ENCODE measurements at places on chromosomes 1 and 21.
A peak's percentile ranks its signal among the peaks of the same experiment; 100 is the strongest.

- DNase-seq = no peak
These were observed 14.7 kb upstream of the IRF2BP2 start for GRCh38 chr1:234624724-234625117.

GRCh38 chr1:21607549-21608529, 61.3 kb downstream of the RAP1GAP start:
- no peak for DNase-seq

DNA sequence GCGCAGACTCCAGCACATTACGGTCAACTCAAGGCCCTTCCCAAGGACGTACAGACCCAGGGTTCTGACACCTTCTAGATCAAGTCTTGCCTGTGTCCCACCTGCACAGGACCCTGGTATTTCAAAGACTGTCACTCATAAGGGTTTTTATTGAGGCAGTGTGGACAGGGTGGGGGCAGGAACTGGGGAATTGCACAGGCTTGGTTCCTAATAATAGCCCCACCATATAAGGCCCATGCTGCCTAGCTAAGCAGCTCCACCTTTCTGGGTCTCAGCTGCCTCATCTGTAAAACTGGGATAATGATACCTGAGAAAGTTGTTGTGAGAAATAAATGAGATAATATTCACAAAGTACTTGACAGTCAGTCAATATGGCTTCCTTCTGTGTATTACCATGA, 55.3 kb upstream of the PUM1 start:
- no peak for DNase-seq

- DNase-seq = no peak
These were observed 29.0 kb upstream of the KHDRBS1 start for GRCh38 chr1:31984419-31985347.

GRCh38 chr1:233281711-233282581, 13.6 kb downstream of the PCNX2 start:
- DNase-seq = no peak

DNA sequence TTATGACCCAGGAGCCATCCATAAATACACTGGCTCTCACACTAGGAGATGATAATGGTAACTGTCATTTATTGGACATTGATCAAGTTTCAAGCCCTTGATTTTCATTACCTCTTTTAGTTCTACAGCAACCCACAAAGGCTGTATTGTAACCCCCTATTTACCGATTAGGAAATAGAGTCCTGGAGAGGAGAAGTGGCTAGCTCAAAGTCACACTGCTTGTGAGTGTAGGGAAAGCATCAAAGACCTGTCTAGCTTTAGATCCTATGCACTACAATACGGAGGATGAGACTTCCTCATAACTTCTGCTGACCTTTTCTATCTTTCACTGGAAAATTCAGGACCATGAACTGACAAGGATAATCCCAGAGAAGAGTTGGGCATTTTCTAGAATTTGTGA, 115.2 kb downstream of the LMX1A start:
- DNase-seq = no peak

DNA sequence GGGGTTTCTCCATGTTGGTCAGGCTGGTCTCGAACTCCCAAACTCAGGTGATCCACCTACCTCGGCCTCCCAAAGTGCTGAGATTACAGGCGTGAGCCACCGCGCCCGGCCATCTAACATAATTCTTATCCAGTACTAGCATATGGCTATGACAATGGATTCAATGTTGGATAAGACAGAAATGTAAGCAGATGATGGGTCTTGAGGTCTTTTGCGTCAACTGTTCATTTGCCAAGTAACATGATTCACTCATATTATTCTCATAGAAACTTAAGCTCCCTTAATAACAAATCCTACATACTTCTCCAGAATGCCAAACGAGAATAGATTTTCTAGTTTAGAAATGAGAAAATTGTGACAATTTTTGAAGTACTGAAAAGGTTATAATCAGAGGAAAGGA, 170.3 kb downstream of the RGS7 start:
- DNase-seq = no peak

DNA sequence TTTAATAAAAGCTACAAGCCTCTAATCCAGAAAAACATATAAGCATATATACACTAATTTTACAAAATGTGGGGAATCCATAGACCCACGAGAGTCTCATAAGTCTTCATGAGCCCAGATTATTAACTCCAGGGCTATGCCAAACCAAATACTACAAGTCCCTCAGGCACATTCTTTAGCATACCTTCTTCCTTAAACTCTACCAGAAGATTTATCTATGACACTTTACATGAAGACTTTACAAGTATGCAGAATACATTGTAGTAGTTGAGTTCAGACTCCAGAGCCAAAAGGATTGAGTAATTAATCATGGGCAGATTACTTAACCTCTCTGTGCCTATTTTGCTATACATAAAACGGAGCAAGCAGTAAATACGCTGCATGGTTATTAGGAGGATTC, 793.7 kb upstream of the ADGRL2 start:
- no peak for DNase-seq

- no peak for DNase-seq
These were observed 400.3 kb downstream of the LTN1 start for GRCh38 chr21:28592205-28592865.

- no peak for DNase-seq
These were observed 93.1 kb upstream of the BCAR3 start for GRCh38 chr1:93774707-93775106.

- DNase-seq = no peak
These were observed 5.6 kb upstream of the ARF1 start for GRCh38 chr1:228076796-228077430.

DNA sequence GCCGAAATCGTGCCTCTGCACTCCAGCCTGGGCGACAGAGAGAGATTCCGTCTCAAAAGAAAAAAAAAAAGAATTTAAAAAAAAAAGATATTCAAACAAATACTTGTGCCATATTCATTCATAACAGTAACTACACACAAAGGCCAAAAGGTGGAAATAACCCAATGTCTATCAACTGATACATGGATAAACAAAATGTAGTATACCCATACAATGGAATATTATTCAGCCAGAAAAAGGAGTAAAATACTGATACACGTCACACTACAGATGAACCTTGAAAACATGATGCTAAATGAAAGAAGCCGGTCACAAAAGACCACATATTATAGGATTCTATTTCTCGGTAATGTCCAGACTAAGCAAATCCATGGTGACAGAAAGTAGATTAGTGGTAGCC, 109.4 kb upstream of the SOD1 start:
- no peak for DNase-seq

GRCh38 chr1:26574719-26575251, 45.2 kb downstream of the RPS6KA1 start:
- no peak for DNase-seq

GRCh38 chr1:24341260-24341659, 22.1 kb downstream of the GRHL3 start:
- no peak for DNase-seq

GRCh38 chr1:27122652-27123051, 32.3 kb downstream of the SLC9A1 start:
- DNase-seq = no peak

- no peak for DNase-seq
These were observed 24.6 kb downstream of the RPS6KA1 start for GRCh38 chr1:26553942-26554682.

GRCh38 chr21:42336054-42336453, 14.7 kb downstream of the TFF2 start:
- no peak for DNase-seq

- no peak for DNase-seq
These were observed 109.9 kb downstream of the NGF start for GRCh38 chr1:115228191-115228590.

GRCh38 chr1:224069138-224069537, 44.8 kb upstream of the FBXO28 start:
- DNase-seq = no peak

DNA sequence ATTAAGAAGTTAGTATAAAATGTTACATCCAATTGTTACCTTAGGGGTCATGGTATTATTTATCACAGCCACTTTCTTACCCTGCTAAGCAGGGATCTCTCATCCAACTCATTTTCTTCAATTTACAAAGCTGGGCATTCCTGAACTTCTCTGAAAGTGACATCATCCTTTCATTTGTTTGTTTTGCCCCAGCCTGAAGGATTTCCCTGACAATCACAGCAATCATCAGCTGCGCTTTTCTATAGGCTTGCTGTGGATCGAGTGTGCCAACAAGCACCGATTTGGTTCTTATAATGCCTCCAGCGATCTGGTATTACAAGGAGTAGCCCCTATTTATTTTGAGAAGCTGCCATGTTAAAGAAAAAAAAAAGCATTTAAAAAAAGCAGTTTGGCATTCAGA, 240.2 kb downstream of the USH2A start:
- peak; percentile 37 for DNase-seq

GRCh38 chr1:29478151-29478791, 241.9 kb downstream of the PTPRU start:
- no peak for DNase-seq

Data from amniotic stem cell (primary cell).